ENCODE measurements at places on chromosomes 4 and X.
A peak's percentile ranks its signal among the peaks of the same experiment; 100 is the strongest.

DNA sequence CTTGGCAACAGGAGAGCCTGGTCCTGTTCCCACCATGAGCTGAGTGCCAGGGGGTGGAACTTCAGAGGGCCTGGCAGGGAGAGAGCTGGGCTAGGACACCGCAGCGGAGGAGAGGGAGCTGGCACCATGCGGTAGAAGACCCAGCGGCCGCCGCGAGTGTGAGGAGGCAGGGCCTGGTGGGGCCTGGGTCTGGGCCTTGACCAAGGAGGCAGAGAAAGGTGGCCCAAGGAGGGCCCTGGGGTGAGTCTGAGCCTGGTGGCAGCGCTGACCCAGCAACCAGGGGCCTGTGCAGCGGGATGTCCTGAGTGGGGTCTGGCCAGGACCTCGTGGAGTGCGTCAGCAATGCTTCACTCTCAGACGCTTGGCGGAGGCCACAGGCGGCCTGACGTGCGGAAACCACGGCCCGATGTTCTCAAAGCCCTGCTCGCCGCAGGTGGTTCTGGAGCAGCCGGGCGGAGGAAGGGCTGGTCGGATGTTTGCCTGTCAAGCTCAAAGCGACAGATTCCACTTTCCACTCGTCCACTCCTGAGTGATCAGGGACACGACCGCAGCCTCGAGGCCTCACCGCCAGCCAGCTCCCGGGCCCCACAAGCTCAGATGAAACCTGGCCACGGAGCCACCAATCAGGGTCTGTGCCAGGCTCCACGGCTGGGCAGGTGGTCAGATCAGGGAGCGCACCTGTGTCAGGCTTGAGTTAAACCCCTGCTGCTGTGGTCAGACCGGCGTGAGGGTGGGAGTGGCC is 20.8 kb downstream of the ATP5ME start:
- DNase-seq, result no peak

- no peak for DNase-seq
Observed at GRCh38 chr4:105946771-105947170, 51.5 kb downstream of the NPNT start.

- no peak for DNase-seq
Observed at GRCh38 chrX:7891928-7892327, 35.3 kb downstream of the PNPLA4 start.

GRCh38 chrX:63394872-63395271 is 43.7 kb upstream of the SPIN4 start:
- no peak for DNase-seq

DNA sequence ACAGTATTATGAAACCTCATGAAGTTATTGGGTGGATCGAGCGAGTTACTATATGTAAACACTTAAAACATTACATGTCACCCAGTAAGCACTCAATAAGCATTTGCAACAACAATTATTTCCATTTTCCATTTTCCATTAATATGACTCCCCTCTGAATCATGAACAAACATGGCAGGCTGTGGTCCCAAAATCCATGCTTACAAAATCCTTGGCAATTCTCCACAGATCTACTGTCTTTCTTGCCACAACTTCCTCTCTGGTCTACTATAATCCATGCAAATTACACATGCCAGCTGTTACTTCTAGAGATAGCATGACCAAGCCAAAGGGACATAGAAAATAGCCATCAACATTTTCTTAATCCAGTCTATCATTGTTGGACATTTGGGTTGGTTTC is 22.0 kb downstream of the ASB11 start:
- DNase-seq, result no peak

GRCh38 chrX:39019056-39019455 is 217.8 kb downstream of the MID1IP1 start:
- DNase-seq, result no peak

GRCh38 chrX:16240968-16241367 is 73.7 kb downstream of the MAGEB17 start:
- no peak for DNase-seq

GRCh38 chr4:107930821-107931774 is at the start of gene CYP2U1:
TSS of gene CYP2U1 (plus strand) at chr4:107931549. CDS start at chr4:107931644, 95 bp downstream.
- peak; percentile 92 for DNase-seq

DNA sequence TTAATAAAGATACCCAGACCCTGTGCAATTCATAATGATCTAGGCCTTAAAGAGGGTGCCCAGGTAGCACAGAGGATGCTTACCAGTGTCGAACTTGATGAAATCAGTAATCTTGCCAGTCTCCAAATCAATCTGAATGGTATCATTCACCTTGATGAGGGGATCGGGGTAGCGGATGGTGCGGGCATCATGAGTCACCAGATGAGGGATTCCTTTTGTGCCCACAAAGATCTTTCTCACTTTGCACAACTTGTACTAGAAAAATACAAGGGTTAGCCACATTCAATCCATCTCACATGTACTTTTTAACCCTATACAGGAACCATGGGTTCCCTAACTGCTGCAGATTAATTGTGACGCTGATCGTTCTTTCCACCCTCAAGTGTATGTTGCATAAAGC is 3.3 kb downstream of the RPS4X start:
- no peak for DNase-seq

- DNase-seq, result no peak
Observed at GRCh38 chr4:1315306-1315705, 25.6 kb downstream of the MAEA start.

DNA sequence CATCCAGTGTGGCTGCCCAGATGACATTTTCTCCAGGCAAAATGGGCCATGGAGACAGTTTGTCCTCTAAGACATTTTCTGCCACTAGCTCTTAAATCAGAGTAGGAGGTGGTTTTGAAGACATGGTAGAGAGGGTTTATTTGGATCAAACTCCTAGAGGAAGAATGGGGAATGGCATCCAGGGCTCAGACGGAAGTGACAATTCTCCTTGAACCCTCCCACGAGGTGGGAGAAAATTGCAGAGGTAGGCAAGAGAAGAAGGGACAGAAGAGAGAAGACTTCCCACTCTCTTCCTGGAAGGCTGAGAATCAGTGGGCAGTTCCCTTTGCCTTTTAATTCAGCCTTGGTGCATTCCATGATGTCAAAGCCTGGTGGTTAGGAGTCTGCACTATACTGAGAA is 194.0 kb downstream of the SMIM20 start:
- no peak for DNase-seq

DNA sequence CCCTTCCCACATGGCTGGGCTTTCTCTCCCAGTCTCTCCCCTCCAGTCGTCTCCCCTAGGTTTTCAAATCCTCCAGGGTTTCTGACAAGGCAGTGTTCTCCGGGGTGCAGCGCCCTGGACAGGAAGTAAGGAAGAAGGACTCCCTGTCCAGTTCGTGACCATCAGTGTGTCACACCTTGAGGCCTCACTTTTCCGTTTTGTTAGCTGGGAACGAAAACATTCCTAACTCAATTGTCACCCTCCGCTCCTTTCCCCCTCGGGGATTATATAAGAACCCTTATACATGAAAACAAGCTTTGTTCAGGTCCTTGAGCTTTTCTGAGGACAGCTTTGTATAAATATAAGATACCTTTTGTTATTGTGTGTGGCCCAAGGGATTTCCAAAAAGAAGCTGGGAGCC is 92.1 kb downstream of the KDR start:
- DNase-seq, result no peak

DNA sequence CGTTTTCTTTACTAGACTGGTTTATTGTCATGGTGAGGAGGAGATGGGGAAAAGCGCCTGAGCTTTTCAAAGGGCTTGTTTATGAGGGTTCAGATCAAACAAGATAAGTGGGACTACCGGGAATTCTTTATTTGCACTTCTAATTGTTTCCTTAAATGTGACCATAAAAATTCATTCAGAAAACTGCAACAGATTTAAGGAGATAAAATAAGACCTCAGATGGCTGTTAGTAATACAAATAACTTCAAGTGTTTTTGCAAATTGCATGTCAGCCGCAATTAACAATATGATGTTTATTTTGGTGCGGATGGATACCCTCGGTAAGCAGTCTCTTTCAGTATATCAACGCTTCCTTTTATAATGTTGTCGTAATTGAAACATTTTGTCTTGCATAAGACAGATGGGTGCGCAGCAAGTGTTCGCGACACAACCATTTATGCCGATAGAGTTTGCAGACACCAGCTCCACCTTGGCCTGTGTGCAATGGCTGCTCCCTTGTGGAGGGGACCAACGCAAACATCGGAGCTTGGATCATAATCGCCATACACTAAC is 151.0 kb downstream of the C4orf33 start:
- no peak for DNase-seq

DNA sequence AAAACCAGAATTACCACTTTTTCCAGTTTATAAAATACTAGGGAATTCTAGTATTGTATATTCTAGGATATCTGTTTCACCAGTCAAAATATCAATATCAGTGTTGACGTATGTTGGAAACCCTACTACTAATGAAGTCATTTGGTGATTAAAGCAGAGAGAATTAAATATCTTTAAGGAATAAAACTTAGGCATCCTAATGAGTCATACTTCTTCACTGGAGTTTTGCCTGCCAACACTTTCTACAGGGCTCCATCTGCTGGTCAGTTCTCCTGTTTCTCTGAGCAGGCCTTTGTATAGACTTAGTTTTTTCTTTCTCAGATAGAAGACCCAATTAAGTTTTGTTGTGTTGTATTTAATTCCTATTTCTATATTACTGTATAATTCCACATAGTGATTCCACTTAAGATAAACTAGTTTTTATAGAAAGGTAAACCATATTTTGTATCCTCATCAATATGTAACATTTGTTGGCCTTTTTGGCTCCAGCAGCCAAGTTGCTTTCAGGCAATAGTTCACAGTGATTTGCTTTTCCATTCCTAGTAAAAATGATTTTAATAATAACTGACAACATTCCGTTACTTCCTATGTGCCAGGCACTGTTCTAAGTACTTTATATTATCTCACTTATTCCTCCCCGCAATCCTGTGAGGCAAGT is 3.5 kb downstream of the AP1AR start:
- peak; percentile 25 for DNase-seq

GRCh38 chr4:150178161-150178560 is 99.9 kb downstream of the DCLK2 start:
- DNase-seq, result no peak

- DNase-seq, result no peak
Observed at GRCh38 chr4:83096397-83096796, 18.1 kb downstream of the PLAC8 start.

GRCh38 chrX:71953391-71953790 is 42.7 kb downstream of the NHSL2 start:
- no peak for DNase-seq
